ENCODE measurements at places on chromosomes 4 and X. TPM values are rescaled to one million over a fixed set of nuclear protein-coding genes. Genes with fewer than 3 reads are reported as not detected.

DNA sequence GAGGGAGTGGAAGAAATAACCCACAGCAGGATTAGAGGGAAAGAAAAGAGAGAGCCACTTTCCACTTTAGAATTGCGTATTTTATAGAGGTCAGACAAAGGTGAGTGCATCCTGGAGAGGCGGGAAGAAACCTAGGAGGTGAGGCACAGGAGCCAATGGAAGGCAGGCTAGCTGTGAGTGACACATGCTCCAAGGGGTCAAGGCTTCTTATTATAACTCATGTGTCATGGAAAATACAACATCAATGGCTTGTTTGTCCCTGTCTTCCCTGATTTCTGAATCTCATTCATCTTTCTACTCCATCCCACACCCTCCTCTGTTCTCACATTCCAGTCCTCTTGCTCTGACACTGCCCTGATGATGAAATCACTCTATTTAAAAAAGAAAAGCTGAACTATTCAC, 14.4 kb downstream of the ANXA3 start:
- DNase-seq, result no peak

DNA sequence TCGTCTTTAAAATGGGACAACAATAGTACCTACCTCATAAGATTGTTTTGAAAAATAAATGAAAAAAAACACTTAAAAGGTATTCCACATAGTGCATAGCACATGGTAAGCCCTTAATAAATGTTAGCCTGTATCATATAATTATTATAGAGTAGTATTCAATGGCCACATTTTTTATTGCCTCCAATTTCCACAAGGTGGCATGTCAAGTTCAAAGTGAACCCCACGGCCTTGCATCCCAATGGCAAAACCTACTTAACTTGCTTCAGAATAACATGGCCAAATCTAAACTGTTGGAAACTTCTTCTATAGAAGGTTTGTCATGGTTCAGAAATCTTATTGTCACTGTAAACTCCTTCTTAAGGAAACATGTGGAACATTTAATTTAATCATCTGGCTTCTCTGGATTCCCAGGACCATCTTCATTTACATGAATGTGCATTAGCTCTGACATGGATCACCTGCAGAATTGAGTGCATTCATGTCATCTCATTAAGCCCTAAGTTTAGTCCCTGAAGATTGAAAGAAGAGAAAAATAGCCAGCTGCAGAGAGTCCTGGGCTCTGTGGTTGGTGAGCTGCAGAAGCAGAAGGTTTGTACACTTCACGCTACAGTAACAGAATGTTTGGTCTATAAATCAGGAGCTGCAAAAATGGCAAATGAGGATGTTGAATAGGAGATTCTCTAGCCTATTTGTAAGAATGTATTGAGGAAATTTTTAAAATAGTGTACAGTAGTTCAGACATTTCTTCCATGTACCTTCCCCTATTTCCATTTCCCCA, 61.0 kb downstream of the ANXA3 start:
- DNase-seq, result no peak

GRCh38 chrX:98956014-98956413, 1454.1 kb downstream of the PCDH19 start:
- no peak for DNase-seq

DNA sequence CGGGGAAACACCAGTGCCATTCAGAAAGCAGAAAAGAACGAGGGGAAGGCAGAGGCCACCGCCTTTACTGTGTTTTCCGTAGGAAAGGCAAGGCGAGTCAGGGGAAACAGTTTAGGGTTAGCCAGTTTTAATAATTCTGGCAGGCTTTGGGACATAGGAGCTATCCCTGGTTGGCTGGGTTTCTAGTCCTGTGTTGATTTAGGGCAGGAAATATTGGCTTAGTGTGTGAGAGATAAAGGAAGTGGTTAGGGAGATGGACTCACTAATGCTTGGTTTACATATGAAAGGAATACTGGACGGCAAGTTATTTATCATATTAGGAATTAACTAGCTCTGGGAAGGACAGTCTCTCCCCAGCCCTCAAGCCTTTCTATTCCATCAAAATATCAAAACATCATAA, 53.1 kb downstream of the SYNPO2 start:
- DNase-seq, result no peak

DNA sequence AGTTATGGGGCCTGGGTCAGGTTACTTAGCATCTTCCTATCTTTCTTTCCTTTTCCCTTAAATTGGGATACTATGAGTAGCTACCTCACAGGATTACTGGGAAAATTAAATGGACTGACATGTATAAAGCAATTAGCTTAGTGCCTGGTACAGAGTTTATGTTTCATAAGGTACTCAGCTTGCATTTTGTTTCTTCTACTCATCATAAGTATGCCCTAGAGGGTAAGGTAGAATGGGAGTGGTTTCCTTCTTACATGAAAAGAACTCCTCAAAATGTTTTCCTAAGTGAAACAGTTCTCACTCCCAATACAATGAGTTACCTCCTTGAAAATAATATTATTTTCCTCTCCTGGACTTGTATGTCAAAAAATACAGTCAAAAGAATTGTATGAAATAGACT, 75.7 kb downstream of the NPFFR2 start:
- no peak for DNase-seq

- no peak for DNase-seq
Observed at GRCh38 chr4:101621120-101621519, 169.4 kb upstream of the BANK1 start.

- DNase-seq, result no peak
Observed at GRCh38 chr4:98406819-98407218, 145.6 kb downstream of the RAP1GDS1 start.

DNA sequence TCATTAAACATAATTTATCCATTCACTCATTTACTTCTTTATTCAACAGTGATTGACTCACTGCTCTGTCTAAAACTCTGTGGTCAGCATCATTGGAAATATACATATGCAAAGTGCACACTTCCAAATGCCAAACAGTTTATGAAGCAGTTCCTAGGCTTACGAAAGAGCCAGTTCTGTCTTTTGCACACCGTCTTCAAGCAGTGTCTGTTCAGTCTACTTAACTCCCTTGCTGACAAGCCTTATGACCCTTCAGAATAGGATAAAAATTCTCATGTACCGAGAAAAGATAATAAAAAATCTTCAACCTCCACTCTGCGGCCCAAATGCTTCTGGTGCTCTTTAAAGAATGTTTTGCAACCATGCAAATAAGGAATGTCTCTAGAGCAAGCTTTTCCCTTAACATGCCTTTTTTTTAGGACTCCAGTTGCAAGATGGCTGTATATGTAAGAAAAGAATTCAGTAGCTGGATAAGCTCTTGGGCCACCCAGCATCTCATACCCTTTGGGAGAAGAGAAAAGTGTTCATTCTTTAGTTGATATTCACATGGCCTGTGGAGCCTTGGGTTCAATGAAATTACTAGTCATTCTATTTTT, 1037.0 kb upstream of the SLIT2 start:
- DNase-seq, result no peak

GRCh38 chr4:15894921-15895916, 43.3 kb downstream of the FGFBP1 start:
- no peak for DNase-seq

DNA sequence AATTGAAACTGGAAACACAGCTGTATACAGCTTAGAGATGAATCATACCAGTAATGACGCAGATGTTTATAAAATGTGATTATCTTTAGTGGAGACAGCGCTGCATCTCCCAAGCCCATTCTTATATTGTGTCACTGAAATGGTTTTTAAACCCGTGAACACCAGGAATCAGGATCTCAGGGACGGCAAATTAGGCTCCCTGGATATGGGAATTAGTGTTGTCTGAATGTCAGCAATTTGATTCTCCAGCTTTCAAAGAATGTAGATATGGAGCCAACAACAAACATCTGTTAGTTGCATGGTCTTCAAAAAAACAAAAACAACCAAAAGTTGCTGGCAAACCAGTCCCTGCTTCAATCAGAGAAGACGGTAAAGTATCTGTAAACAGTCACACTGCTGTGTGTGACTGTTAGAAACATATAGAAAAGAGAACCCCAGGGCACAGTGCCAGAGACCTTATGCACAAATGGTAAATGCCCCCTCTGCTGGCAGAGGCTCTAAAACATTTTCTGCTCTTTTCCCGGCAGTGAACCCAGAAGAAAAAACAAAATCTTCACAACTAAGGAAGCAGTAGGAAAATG, 351.9 kb upstream of the FTHL17 start:
- DNase-seq, result peak; percentile 2

DNA sequence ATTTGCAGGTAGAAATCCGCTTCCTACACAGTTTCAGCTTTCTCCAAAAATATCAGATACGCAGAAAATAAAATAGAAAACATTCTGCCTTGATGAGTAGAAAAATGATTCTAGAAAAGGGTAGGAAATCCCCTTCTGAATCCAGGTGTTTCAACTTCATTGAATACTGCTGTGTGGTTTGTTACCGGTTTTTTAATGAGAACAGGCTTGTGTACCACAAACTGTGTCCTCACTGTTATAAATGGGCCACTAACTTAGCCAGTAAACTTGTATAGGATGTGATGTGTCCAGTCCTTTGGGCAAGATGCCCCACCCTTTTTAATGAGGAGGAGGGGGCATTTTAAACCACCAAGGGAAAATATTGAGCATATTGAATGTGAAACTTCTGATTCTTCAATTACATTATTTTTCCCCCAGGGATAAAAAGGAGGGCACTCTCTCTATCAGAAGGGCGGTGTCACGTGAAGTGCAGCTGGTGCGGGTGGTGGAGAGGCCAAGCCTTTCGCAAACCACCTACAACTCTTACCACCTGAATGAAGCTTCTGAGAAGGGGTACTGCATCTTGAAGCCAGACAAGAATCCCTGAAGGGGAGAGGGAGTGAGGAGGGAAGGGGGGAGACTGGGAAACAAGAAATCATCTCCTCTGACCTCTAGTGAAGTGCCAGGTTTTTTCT, 4.5 kb downstream of the CXXC4 start:
- no peak for DNase-seq

DNA sequence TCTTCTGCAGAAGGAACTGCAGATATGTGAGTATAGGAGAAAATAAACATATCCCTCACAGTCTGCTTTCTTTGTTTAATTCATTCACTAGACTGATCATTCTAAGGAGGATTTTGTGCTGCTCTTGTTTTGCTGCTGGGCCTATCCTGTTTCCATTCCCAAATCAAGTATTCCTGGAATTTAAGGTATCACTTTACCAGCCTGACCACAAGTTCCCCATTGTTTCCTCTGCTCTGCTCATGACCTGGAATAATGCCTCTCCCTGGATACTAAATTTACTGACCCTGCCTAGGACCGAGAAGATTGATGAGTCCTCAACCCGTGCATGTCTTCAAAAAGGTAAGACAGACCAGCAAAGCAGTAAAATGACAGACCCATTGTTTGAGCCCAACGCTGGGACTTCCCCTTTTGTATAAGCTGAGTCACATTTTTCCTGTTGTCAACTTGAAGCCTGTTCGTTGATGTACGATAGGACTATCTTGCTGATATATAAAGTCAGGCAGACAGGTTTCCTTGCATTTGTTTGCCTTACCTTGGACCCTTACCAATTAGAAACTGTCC, 85.5 kb upstream of the TET2 start:
- no peak for DNase-seq

GRCh38 chr4:101125045-101125942, 222.0 kb downstream of the PPP3CA start:
- DNase-seq, result no peak

DNA sequence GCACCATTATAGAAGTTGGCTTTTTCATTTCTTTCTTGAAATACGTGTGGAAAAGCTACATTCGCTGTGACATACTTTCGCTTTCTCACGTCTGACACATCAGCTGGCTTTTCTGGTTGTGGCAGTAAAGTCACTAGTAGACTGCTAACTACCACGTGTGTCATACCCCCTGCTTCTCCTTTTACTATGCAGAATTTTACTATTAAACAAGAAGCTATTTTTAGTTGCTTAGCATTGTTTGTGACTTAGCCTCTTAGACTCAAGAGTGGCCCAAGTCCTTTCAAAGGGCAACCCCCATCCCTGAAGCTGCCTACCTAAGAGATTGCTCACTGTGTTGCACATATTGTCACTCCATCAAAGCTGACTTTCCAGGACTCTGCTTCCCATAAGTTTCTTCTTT, 2.1 kb upstream of the IL2 start:
- DNase-seq, result peak; percentile 56

GRCh38 chr4:142559986-142560385, 286.1 kb downstream of the INPP4B start:
- no peak for DNase-seq

GRCh38 chr4:173506597-173507211, 23.3 kb downstream of the HAND2 start:
- DNase-seq, result no peak

DNA sequence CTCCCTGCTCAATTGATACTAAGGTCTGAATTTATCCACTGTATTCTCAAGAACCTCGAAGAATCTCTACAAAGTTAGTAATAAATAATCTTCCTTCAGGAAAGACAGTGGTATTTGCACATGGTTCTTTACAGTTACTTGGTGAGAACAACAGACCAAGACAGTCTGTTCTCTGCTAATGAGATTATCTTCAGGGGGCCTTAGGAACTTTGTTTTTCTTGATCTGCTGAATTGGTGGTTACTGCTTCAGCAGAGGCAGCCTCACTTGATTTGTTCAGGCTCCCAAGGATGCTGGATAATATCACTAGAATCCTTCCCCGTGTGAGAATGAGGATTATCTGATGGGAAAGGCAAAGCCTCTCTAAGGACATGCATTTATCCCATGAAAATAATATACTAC, 64.8 kb downstream of the CBR4 start:
- no peak for DNase-seq

DNA sequence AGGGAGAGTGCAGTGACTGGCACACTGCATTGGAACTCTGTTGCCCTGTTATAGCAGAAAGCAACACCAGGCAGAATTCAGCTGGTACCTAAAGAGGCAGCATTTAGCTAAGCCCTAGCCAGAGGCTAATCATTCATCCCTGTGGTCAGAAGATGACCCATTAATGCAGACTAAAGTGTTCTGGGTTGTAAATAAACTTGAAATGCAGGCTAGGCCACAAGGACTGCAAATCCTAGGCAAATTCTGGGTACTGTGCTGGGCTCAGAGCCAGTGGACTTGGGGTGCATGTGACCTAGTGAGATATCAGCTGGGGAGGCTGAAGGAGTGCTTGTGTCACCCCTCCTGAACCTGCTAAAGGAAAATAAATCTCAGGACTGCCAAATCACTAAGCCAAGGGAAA, 91.2 kb downstream of the LPAR4 start:
- DNase-seq, result no peak

DNA sequence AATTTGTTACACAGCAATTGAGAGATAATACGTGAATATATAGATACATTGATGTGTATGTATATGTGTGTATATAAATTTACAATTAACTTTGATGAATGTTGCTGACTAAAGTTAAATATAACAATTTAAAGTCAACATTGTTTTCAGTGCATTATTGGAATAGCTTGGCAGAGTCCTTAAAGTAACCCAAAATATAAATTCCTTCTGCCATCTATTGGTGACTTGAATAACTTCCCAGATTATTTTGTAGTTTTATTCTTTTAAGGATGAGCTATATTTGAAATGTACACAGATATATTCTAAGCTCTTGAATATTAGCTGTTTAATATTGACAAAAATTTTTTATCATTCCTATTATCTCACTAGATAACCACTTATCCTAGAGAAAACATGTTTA, 298.2 kb upstream of the FSTL5 start:
- DNase-seq, result no peak

The NPY2R gene
- not detected for total RNA-seq

The CPZ gene
- not detected for total RNA-seq

The ENPEP gene
- total RNA-seq, result not detected

The AWAT2 gene
- total RNA-seq, result 0.30 TPM
